ENCODE measurements at places on chromosomes 2 and 18.
A peak's percentile ranks its signal among the peaks of the same experiment; 100 is the strongest.

- no peaks in the 10 kb centered on the region for H3K36me3 ChIP-seq
- no peaks in the 10 kb centered on the region for H3K27me3 ChIP-seq
- peaks cover 14% of the 10 kb centered on the region for H3K4me1 ChIP-seq
- DNase-seq: no peak
Observed at GRCh38 chr18:48872234-48873145, 78.3 kb downstream of the SMAD7 start.

- no peak overlapping the region for H3K27ac ChIP-seq
- no peak overlapping the region for H3K4me3 ChIP-seq
- H3K27me3 ChIP-seq: no peaks in the 10 kb centered on the region
- no peaks in the 10 kb centered on the region for H3K36me3 ChIP-seq
- no peaks in the 10 kb centered on the region for H3K4me1 ChIP-seq
Observed at GRCh38 chr2:65554765-65555591, 122.6 kb upstream of the SPRED2 start.

DNA sequence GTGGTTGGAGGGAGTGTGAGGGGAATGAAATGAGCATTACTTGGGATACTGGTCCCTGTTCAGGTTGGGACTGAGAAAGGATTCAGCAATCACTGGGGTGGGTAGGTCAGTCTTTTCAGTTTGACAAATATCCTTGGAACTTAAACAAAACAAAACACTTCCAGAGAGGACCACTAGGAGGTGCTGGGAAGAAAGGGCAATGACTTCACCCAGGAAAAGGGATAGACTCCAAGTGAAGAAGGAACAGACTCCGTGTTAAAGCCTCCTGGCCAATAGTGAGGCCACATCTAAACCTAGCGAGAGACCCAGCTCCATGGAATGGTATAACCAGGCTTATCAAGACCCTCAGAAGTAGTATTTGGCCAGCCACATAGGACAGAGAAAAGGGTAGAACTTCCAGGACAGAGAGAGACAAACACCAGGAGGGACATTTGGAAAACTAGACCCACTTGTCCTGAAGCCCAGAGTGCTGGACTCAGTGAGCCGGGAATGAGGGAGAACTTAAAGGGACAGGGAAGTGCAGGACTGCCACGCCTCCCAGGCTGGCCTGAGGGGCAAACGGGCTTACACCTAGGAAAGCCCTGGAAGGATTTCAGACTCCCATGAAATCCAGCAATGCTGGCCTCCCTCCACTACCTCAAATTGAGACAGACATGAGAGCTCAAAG lies 19.6 kb upstream of the KCNG3 start:
- H3K27me3 ChIP-seq: no peaks in the 10 kb centered on the region
- no peak overlapping the region for H3K27ac ChIP-seq
- no peaks in the 10 kb centered on the region for H3K4me1 ChIP-seq
- no peaks in the 10 kb centered on the region for H3K36me3 ChIP-seq
- H3K4me3 ChIP-seq: no peak overlapping the region

DNA sequence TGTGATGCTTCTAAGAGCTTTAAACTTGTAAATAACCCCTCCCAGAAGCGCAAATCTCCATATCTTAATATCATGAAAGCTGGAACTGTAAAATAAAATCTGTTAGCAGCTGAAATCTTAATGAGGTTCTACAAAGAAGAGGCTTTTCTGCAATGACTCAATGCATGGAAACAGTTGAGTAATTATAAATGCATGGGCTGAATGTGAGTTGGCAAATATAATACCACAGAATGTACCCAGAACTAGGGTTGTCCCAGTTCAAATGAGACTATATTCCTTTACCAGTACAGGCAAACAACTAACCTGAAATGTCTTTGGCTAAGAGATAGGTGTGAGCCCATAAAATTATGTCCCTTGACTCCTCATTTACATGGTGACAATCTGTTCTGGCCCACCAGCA lies 52.9 kb downstream of the SATB2 start:
- no peaks in the 10 kb centered on the region for H3K36me3 ChIP-seq
- H3K4me3 ChIP-seq: no peak overlapping the region
- DNase-seq: no peak
- H3K27ac ChIP-seq: no peak overlapping the region
- no peaks in the 10 kb centered on the region for H3K27me3 ChIP-seq

DNA sequence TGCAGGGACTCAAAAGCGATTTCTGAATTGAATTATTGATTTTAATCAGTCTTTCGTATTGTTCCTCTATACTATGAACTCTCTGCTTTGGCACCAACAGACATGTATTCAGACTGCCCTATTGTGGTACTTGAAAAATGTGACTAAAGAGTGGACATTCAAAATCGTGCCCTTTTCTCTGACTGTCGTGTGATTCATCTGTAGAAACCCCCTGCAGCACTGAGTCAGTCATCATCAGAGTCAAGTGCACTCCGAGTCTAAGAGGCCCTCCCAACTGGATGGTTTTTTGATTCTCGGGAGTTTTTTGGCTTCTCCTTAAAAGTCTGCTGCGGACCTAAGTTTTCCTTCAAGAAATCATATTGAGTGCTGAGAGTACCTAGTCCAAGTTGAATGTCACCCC lies 96.4 kb upstream of the FOSL2 start:
- H3K27ac ChIP-seq: no peak overlapping the region
- no peak overlapping the region for H3K4me3 ChIP-seq
- H3K4me1 ChIP-seq: no peaks in the 10 kb centered on the region
- DNase-seq: no peak
- no peaks in the 10 kb centered on the region for H3K27me3 ChIP-seq

DNA sequence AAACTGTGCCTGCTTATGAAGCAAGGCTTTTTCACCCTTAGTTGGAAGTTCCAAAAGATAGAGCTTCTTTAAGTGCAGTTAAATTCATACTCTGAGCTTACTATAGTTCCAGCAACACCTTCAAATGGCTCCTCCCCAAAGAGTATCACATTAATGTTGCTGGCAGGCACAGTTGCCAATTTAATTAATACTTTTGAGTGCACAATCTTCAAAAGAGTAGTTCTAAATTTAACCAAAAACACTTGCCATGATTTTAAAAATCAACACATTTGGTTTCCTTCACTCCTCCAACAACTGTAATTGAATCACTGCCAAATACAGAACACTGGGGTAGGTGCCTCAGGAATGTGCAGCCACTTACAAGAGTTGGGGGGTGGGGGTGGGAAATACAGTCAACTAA lies 150.6 kb upstream of the UBE2E3 start:
- no peaks in the 10 kb centered on the region for H3K27me3 ChIP-seq
- H3K4me1 ChIP-seq: no peaks in the 10 kb centered on the region
- DNase-seq: no peak
- no peak overlapping the region for H3K27ac ChIP-seq

- H3K36me3 ChIP-seq: no peaks in the 10 kb centered on the region
- H3K4me1 ChIP-seq: peaks cover 21% of the 10 kb centered on the region
- no peaks in the 10 kb centered on the region for H3K27me3 ChIP-seq
- no peak overlapping the region for H3K4me3 ChIP-seq
- no peak overlapping the region for H3K27ac ChIP-seq
- no peak for DNase-seq
Observed at GRCh38 chr2:71743995-71744675, 290.8 kb downstream of the DYSF start.

DNA sequence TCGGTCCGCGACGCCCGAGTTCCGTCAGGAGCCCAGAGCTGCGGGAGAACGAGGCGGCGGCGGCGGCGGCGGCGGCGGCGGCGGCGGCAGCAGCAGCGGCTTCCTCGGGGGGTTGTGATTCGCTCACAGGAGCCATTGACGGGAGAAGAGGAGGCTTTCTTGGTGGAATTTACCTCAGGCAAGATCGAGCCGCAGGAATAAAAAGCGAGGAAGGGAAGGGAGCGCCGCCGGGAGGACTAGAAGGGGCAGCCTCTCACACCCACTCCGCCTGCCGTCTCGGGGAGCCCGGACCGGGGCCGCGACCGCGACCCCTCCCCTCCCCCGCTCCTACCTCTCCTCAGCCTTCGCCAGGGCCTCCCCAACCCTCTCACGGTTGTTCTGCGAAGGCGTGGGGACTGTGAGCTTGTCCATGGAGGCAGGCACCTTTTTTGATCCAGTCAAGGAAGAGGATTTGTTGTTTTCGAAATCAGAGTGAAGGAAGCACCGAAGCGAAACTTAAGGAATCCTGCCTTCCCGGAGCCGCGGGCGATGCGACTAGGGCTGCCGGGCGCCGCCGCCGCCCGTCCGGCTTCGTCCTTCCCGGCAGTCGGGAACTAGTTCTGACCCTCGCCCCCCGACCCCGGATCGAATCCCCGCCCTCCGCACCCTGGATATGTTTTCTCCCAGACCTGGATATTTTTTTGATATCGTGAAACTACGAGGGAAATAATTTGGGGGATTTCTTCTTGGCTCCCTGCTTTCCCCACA lies 506 bp downstream of the BMPR2 start:
- H3K27ac ChIP-seq: peak overlapping the region; percentile 95
- peak overlapping the region; percentile 86 for H3K4me3 ChIP-seq
- no peaks in the 10 kb centered on the region for H3K27me3 ChIP-seq
- peak; percentile 78 for DNase-seq
- no peaks in the 10 kb centered on the region for H3K36me3 ChIP-seq
- peaks cover 14% of the 10 kb centered on the region for H3K4me1 ChIP-seq

GRCh38 chr2:143685421-143686078 lies 556.3 kb downstream of the ARHGAP15 start:
- H3K4me3 ChIP-seq: no peak overlapping the region
- H3K27me3 ChIP-seq: no peaks in the 10 kb centered on the region
- DNase-seq: no peak

GRCh38 chr2:230209422-230210051 lies 10.2 kb downstream of the SP110 start:
- H3K27ac ChIP-seq: no peak overlapping the region
- no peaks in the 10 kb centered on the region for H3K27me3 ChIP-seq
- no peak for DNase-seq

DNA sequence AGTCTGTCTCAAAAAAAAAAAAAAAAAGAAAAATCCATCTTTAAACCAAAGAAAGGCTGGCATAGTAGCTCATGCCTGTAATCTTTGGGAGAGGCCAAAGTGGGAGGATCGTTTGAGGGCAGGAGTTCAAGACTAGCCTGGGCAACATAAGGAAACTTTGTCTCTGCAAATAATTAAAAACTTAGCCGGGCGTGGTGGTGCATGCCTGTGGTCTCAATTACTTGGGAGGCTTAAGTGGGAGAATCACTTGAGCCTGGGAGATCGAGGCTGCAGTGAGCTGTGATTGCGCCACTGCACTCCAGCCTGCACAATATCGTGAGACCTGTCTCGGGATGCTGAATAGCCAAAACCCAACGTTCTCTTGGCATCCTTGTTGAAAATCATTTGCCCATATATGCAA lies 6.1 kb downstream of the CNOT11 start:
- no peak for DNase-seq
- no peak overlapping the region for H3K27ac ChIP-seq
- no peak overlapping the region for H3K4me3 ChIP-seq
- peaks cover 17% of the 10 kb centered on the region for H3K4me1 ChIP-seq

DNA sequence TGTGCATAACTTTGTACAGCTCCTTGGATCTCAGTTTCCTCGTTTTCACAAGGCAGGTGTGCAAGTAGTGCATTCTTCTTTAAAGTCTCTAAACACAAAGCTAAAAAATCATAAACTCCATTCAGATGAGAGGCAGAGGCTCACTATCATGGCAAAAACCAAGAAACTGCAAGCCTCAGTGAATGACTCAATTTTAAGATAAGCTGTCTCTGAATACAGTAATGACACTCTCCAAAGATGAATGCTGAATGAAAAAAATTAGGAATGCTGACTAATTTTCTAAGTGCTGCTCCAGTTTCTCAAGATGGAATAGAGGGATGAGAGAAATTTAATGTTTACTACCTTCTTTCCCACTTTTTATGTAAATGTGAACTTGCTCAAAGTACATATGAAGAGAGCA lies 17.2 kb downstream of the B4GALT6 start:
- H3K4me3 ChIP-seq: no peak overlapping the region
- H3K36me3 ChIP-seq: no peaks in the 10 kb centered on the region
- no peak for DNase-seq
- no peaks in the 10 kb centered on the region for H3K27me3 ChIP-seq

DNA sequence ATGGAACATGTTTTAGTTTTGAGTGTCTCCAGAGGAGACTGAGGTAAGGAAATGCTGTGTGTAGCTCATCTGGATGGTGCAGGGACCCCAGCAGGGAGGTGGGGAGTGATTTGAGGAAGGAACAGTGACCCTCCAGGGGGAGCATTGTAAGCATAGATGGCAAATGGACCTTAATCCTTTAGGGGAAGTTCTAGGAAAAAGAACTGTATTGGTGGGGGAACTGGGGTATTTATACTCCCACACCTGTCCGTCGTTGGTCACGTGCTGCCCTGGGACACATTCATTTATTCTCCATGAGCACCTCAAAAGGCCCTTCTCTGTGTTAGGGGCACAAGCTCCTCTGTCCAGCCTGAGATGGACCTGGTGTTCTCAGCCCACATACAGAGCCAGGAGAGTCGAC lies 233.9 kb upstream of the HDAC4 start:
- H3K4me3 ChIP-seq: no peak overlapping the region
- DNase-seq: no peak
- no peaks in the 10 kb centered on the region for H3K4me1 ChIP-seq
- H3K27me3 ChIP-seq: no peaks in the 10 kb centered on the region

DNA sequence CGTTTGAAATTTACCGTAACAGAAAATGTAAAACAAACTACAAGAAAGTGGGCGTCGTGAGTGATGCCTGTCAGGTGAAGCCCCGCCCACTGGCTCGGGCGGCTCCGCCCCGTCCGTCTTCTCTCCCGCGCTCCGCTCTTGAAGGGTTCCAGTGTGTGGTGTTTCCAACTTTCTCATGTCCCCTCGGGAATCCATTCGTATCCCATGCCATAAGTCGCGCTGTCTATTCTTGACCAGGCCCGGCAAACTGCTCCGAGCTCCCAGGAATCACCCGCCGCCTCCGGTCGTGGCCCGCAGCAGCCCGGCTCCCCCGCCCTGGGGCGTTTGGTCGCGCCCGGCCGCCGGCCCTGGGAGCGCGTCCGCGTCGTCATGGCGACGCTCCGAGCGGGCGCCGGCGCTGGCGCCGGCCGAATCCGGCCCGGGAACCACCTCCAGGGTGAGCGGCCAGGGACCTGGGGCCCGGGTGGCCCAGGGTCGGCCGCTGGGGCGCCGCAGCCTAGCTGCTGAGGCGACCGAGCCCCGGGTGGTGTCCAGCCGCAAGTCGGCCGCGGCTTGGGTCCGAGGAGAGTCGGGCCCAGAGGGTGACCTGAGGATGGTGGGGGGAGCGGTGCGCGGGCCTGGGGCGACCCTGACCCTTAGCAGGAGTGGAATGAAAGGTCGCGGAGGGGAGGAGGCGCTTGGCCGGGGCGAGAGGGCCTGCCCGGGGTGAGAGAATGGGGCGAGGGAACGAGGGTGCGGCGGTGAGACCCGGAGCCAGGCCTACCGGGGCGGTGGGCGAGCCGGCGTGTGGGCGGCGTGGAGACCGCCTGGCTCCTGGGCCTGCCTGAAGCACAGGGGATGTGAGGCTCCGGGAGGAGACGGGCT lies at the start of gene CFAP221:
TSS of gene CFAP221 (plus strand) at position 375 of the 864 bp plus-strand sequence. CDS start 1,683 bp downstream, outside the sequence.
- H3K4me1 ChIP-seq: peaks cover 14% of the 10 kb centered on the region
- peak within 1 kb of the TSS; percentile 90 for H3K27ac ChIP-seq
- H3K27me3 ChIP-seq: no peaks in the 10 kb centered on the region
- peak; percentile 93 for DNase-seq

GRCh38 chr18:44830581-44830980 lies 149.9 kb downstream of the SETBP1 start:
- no peak overlapping the region for H3K4me3 ChIP-seq
- H3K27me3 ChIP-seq: no peaks in the 10 kb centered on the region
- no peak overlapping the region for H3K27ac ChIP-seq
- no peaks in the 10 kb centered on the region for H3K36me3 ChIP-seq
